ENCODE measurements at places on chromosomes 4 and X.

- DNase-seq = peak; percentile 99
These were observed at the start of gene BBS12 for GRCh38 chr4:122732329-122733026. Gene BBS12 (plus strand): TSS chr4:122732704. CDS start chr4:122741893, 9,189 bp downstream.

GRCh38 chr4:30719454-30720020 lies 632 bp upstream of the PCDH7 start:
- DNase-seq = no peak

GRCh38 chr4:81621490-81621889 lies 149.8 kb upstream of the RASGEF1B start:
- no peak for DNase-seq

GRCh38 chrX:63932006-63932405 lies 147.0 kb upstream of the ARHGEF9 start:
- DNase-seq = no peak

GRCh38 chr4:176668324-176668723 lies 124.4 kb downstream of the VEGFC start:
- no peak for DNase-seq

DNA sequence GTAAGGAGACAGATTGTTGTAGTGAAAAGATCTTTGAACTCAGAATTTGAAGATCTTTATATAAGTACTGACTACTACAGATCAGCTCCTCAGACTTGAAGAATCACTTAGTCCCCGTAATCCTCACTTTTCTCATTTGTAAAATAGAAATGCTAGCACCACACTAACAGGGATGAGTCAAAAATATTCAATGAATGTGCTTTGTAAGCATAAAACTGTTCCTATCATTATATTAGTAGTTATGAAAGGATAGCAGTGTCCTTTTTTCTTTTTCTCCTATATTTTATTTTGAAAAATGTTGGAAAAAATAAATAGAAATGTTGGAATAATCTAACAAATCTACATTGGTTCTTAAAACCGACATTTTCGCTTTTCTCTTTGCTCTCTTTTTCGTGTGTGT lies 25.4 kb downstream of the NFKB1 start:
- no peak for DNase-seq

- DNase-seq = no peak
These were observed 24.5 kb downstream of the DHX15 start for GRCh38 chr4:24559889-24560288.

GRCh38 chr4:10173037-10173753 lies 56.6 kb upstream of the WDR1 start:
- DNase-seq = no peak

DNA sequence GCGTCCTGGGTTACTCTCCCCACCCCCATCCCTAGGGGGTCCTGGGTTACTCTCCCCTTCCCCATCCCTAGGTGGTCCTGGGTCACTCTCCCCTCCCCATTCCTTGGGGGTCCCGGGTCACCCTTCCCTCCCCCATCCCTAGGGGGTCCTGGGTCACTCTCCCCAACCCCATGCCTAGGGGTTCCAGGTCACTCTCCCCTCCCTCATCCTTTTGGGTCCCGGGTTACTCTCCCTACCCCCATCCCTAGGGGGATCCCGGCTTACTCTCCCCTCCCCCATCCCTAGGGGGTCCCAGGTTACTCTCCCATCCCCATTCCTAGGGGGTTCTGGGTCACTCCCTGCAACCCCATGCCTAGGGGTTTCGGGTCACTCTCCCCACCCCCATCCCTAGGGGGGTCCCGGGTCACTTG lies 1.5 kb downstream of the ASMTL start:
- DNase-seq = no peak

- DNase-seq = no peak
These were observed 48.4 kb upstream of the TMPRSS11A start for GRCh38 chr4:68011684-68012083.

GRCh38 chr4:6095023-6095752 lies 77.0 kb upstream of the C4orf50 start:
- peak; percentile 49 for DNase-seq

DNA sequence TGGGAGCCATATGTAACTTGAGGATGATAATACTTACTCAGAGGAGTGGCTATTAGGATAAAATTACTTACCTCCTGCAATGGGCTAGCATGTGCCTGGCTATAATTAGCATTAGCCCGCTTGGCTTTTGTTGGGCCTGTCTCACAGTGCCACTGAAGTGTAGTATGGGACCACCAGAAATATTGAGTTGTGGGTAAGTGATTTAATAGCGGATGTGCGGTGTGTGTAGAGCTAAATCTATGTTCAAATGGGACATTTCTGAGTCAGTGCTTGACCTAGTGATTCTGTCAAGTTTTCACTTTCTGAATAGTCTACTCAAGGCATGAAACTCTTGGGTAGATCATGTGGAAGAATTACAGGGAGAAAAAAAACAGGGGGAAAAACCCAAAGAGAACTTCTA lies 3.5 kb upstream of the CLNK start:
- no peak for DNase-seq

DNA sequence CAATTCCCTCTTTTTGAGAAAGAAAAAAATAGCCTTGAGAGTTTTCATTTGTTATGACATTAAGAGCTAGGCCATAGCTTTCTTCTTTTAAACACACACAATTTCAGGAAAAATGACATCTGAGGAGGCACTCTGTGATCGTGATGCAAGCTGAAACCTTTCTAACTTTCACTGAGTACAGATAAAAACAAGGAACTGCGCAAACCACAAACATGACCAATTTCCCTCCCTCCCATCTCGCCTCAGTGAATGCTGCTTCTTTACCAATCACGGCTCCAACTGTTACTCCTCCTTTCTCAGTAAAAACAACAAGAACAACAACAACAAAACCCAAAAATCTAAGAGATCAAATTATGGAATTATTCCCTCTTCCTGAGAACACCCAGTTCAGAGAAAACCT lies 626.8 kb downstream of the TLL1 start:
- DNase-seq = no peak

DNA sequence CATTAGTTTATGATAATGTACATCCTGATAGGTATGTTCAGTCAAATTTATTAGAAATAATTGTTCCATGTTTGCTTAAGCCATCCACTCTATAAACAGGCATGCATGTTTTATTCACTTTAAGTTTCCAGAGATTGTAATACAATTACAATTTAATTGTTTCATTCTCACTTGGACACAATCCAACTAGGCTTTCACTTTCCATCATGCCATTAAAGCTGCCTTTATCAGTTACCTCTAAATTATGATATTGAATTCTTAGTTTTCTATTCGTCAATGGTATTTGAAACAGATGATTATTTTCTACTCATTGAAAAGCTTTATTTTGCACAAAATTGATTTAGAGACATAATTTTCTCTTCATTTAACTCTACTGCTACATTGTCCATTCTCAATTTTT lies 1196.3 kb downstream of the RAPGEF2 start:
- DNase-seq = no peak

GRCh38 chrX:116749943-116750342 lies 287.2 kb upstream of the CT83 start:
- no peak for DNase-seq

DNA sequence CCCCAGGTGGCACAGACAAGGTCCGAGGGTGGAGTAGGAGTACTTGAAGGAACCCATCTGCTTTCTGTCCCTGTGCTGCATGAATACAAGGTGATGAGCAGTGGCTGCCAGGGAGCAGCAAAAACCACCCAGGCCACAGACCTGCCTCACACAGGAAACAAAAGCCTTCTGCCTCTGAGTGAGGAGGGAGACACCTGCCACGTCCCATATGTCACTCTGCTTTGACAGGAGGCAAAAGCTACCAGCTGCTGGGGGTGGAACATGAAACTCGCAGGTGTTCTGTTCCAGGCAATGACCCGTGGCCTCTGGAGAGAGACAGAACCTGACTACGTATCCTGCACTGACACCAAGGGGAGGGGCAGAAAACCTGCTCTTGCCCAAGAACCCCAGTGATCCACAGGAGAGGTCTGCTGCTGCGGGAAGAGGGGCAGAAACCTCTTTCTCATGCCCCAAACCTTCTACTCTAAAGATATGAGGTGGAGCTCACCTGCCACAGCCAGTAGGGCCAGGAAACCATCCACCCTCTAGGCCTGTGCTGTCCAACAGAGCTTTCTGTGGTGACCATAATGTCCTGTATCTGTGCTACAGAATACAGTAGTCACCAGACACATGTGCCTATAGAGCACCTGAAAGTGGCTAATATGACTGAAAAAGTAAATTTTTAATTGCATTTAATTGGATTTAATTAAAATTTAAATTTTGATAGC lies 172.9 kb downstream of the PRDM5 start:
- peak; percentile 3 for DNase-seq

- no peak for DNase-seq
These were observed 22.7 kb upstream of the GPR50 start for GRCh38 chrX:151153667-151154066.

DNA sequence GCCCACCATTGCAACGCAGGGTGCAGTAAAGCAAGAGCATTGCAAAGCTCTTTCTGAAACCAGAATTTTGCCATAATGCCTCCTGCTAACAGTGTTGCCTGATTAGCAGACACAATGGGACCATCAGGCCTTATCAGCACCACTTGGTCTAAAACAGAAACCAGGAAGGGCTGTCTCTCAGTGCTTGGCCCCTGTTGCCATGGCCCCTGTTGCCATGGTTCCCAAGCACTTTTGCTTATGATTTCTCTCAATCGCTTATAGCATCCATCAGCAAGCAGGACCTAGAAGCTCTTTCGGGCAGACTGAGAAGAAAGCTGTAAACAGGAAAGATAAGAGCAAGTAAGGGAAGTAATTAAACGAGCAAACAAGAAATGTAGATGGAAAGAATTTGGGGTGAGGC lies 36.8 kb downstream of the RTL5 start:
- DNase-seq = peak; percentile 44

DNA sequence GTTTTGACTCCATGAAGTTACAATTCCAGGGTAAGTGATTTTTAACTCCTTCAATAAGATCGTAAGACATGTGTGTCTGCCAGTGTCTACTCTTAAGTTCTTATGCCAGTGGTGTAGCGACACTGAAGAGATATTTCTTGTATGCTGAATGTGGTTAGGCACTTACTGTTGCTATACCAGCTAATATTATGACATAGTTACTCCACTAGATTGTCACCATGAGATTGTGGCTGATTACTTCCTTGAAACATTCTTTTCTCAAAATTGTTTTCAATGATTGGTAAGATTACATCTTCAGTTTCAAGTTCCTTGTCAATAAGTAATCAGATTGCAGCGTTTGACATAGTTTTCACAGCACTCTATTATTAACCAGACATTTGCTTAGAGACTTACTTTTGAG lies 60.6 kb upstream of the PAGE5 start:
- peak; percentile 15 for DNase-seq

DNA sequence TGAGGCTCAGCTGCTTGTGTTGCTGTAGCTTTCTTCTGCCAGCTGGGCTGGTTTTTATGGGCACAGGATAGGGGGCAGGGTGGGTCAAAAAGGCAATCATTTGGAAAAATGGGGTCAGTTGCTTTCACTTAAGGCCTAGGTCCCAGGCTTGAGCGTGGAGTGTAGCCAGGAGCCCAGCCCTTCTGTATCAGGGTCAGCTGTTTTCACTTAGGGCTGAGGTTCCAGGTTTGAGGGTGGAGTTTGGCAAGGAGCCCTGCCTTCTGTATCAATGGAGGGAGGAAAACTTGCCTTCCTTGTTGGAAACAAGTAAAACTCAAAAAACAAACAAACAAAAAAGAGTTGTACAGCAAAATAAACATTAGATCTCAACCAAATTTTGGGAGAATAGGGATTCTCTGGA lies 37.0 kb upstream of the UGT8 start:
- DNase-seq = no peak

- no peak for DNase-seq
These were observed 356.5 kb downstream of the PDGFC start for GRCh38 chr4:156615066-156615531.

GRCh38 chrX:41382714-41383645 lies 49.0 kb downstream of the DDX3X start:
- DNase-seq = peak; percentile 56

- DNase-seq = no peak
These were observed 57.1 kb upstream of the EFHC2 start for GRCh38 chrX:44400588-44400987.

DNA sequence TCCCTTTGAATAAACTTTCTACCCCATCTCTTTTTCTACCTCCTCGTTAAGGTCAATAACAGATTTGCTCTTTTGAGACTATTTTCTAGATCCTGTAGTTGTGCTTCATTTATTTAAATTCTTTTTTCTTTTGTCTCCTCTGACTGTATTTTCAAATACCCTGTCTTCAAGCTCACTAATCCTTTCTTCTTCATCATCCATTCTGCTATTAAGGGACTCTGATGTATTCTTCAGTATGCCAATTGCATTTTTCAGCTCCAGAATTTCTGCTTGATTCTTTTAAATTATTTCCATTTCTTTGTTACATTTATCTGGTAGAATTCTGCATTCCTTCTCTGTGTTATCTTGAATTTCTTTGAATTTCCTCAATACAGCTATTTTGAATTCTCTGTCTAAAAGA lies 36.0 kb upstream of the ARMCX4 start:
- DNase-seq = no peak

DNA sequence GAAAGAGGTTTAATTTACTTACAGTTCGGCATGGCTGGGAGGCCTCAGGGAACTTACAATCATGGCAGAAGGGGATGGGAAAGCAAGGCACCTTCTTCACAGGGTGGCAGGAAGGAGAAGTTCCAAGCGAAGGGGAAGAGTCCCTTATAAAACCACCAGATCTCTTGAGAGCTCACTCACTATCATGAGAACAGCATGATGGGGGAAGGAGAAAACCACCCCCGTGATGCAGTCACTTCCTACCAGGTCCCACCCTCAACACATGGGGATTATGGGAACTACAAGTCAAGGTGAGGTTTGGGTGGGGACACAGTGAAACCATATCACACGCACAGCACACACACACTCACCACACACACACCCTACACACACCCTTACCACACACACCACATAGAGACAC lies 104.3 kb downstream of the DCTD start:
- no peak for DNase-seq

DNA sequence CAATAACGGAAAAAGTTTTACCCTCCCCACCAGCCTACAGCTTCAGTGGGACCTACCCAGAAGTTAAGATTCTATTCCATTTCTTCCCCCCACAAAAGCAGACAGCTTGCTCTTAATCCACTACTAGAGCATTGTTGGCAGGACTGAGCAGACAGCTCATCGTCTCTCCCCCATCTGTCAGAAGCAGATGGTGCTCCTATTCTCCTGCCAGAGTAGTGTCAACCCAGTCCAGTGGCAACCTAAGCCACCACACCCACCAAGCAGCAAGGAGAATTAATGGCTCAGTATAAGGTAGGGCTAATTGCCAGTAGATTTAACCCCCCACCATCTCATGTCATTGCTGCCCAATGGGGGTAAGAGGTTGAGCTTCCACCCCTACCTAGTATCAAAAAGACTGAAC lies 62.0 kb downstream of the AWAT2 start:
- no peak for DNase-seq
